ENCODE measurements at places on chromosomes 4 and X.

- no peak for DNase-seq
Measured at GRCh38 chr4:24793219-24794005, 2.0 kb upstream of the SOD3 start.

GRCh38 chrX:119402588-119402987 is 3.5 kb downstream of the SLC25A43 start:
- no peak for DNase-seq

- no peak for DNase-seq
Measured at GRCh38 chr4:25900310-25900709, 13.7 kb upstream of the SMIM20 start.

- DNase-seq, result no peak
Measured at GRCh38 chr4:5991405-5991804, 26.8 kb downstream of the C4orf50 start.

- DNase-seq, result no peak
Measured at GRCh38 chr4:177569434-177569833, 127.2 kb upstream of the AGA start.

DNA sequence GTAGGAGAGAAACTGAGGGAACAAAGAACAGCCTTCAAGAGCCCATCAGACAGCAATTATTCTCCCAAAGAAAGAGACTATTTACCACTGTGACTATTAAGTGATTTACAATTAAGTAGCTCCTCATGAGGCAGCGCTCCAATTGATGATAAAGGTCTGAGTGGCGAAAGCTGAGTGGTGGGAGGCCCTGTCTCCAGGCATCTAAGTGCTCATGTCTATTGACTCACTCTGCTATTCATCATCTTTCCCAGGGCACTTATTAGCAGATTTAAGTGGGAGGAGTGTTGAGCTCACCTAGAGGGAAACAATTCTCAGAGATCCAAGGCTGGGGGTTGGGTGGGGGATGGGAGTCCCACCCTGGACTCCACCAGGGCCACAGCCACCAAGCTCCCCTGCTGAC is 23.3 kb downstream of the AMER1 start:
- DNase-seq, result no peak

- DNase-seq, result no peak
Measured at GRCh38 chrX:19585332-19586082, 70.2 kb upstream of the MAP3K15 start.

DNA sequence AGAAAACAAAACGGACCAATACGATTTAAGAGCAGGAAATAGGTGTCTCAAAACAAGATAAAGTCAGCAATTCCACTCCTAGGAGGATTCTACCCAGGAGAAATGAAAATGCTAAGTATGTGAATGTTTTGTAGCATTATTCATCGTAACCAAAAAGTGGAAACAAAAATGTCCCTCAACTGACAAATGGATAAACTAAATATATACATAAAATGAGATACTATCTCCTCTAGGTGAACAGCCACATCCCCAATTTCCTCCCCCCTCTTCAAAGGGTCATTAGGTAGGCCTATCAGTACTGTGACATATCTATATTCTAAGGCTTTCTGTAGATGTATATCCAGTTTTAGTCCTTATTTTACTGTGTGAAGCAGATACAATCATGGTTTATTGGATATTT is 18.0 kb downstream of the DDX3X start:
- DNase-seq, result peak; percentile 52

- no peak for DNase-seq
Measured at GRCh38 chr4:48908687-48909086, 2.1 kb upstream of the OCIAD2 start.

GRCh38 chr4:30818541-30818940 is 98.4 kb downstream of the PCDH7 start:
- no peak for DNase-seq

DNA sequence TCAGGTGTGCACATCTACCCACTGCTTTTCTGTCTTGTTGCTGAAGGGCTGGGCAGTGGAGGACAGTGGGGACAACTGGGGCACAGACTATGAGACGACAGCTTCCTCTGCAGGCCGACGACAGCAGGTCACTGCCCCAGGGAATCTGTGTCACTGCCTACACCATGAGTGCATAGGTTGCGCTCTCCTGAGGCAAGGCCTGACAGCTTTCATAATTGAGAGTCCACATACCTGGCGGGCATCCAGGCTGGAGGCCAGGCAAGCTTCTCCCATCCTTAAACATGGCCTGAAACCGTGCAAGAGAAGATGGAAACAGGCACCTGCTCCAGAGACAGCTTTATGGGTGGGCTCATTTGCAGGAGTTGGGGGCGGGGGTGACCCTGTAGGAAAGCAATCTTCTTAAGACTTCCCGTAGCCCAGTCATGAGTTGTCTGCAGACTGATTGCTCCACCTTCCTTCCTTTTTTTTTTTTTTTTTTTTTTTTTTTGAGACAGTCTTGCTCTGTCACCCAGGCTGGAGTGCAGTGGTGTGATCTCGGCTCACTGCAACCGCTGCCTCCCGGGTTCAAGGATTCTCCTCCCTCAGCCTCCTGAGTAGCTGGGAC is 2.9 kb downstream of the ANOS1 start:
- no peak for DNase-seq

DNA sequence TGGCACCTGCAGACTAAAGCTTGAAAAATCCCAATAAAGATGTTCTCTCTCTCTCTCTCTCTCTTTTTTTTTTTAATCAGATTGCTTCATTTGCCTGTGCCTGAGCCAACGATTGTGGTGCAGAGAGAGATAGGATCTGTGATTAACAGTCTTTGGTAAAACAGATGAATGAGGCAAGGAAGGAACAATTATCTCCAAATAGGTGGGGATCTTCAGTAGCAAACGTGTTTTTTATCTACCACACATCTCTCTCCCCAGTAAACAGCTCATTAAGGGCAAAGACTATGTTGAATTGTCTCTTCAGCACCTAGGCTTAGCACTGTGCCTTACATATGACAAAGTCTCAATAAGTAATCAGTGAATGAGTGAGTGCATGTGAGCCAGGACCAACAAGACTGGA is 96.3 kb downstream of the SMIM20 start:
- DNase-seq, result no peak

GRCh38 chr4:151259752-151260151 is 17.2 kb upstream of the PRSS48 start:
- no peak for DNase-seq

DNA sequence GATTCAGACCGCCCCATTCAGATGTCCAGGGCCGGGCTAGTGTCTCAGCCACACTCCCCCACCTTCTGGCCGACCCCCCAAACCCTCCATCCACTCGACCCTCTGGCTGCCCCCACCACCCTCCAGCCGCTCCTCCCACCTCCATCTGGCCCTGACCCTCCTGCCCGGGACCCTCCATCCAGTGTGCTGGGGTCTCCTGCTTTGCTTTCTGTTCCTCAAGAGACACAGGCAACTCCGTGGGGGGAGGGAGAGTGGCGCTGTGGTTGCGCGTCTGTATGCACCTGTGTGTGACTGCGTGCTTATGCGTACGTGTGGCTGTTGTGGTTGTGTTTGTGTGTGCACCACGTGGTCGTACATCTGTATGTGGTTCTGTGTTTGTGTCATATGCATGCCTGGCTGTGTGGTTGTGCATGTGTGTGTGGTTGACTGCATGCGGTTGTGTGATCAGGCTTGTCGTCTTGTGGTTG is 33.3 kb downstream of the CPLX1 start:
- DNase-seq, result peak; percentile 19

DNA sequence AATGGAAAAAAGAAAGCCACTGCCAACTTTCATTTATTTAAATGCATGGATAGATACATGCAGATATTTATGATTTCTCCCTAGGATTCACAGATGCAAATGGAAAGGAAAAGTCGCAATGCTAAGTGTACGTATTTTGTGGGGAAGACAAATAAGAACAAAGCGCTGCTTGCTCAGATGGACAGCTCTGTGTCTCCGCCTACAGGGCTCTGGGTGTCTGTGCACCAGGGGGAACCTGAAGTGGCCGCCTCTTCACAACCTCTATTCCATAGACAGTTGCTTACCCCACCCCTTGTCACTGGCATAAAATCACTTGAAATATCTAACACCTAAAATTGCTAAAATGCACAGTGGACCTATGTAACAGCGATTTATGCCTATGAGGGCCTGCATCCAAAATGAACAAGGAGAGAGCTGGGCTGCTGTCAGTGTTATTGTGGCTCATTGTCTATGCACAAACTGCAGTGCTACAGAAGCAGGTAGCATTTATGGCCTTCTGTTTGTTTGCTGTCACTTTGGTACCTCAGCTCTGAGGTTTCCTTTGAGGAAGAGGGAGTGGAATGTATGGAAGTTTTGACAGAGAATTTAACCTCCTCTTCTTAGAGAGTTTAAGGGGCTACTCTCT is 58.6 kb upstream of the PAGE1 start:
- DNase-seq, result peak; percentile 45

- DNase-seq, result peak; percentile 58
Measured at GRCh38 chr4:26074712-26075430, 160.9 kb downstream of the SMIM20 start.

- DNase-seq, result no peak
Measured at GRCh38 chrX:139475432-139475831, 55.1 kb upstream of the F9 start.

- no peak for DNase-seq
Measured at GRCh38 chr4:11344916-11345315, 83.8 kb downstream of the HS3ST1 start.

- DNase-seq, result no peak
Measured at GRCh38 chrX:24575496-24575895, 71.7 kb downstream of the PCYT1B start.

DNA sequence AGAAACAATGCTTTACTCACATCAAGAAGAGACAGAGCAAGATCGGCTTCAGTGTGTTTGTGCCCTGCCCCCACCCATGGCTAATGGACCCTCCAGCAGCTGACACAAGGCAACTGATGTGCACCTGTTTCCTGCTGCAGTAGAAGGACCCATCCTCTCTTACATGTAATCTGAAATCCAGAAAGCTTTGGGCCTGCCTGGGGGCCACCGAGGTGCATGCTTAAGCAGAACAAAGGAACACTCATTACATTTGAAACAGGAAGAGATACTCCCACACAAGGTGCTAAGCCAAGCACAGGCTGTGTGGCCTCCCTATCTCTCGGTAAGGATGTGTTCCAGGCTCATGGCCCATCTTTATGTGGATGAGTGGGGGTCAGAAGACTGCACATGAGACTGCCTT is 338.0 kb downstream of the SPOCK3 start:
- no peak for DNase-seq

DNA sequence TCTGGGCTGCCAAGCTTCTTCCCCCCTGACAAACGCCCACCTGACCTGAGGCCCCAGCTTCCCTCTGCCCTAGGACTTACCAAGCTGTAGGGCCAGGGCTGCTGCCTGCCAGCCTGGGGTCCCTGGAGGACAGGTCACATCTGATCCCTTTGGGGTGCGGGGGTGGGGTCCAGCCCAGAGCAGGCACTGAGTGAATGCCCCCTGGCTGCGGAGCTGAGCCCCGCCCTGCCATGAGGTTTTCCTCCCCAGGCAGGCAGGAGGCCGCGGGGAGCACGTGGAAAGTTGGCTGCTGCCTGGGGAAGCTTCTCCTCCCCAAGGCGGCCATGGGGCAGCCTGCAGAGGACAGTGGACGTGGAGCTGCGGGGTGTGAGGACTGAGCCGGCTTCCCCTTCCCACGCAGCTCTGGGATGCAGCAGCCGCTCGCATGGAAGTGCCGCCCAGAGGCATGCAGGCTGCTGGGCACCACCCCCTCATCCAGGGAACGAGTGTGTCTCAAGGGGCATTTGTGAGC is 37.0 kb downstream of the HTRA3 start:
- no peak for DNase-seq

- DNase-seq, result peak; percentile 36
Measured at GRCh38 chrX:3651277-3651676, 62.2 kb downstream of the PRKX start.

DNA sequence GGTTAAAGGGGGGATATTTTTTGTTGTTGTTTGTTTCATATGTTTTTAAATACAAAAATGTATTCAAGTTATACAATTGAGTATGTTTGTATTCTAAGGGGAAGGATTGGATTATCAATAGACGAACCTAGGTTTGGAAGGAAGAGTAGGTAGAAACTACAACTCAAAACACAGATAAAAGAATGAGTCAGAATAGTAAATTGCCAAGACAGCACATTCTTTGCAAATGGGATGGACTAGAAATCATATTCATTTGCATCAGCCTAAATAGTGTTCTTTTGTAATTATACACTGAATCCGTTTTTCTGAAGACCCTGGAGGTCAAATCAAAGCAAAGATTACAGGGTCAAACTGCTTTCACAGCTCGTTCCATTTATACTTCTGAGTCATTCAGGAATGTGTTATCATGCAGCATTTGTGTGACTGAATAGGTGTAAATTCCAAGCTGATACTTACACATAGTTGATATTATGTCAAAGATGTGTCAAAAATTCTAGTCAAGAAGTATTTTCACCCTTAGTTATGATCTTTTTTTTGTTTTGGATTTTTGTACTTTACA is 273.3 kb upstream of the FAT4 start:
- no peak for DNase-seq

DNA sequence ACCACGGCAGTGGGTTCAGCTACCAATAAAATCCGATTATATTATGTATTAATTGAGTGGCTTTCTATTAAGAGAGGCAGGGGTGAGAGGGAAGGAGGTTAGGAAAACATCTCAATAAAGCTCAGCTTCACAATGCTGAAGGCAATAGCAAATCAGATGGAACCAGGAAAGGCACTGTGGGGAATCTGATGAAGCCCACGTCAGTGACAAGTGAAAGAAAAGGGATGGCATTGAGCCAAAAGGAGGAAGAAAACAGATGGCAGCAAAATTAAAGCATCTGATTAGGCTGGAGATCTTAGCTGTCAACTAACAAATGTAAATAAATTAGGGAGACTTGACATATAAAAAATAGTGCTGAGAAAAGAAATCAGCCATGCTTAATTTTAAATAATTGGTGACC is 180.9 kb downstream of the RASL11B start:
- no peak for DNase-seq

All from CD4-positive, alpha-beta T cell treated with Interferon alpha-2 for 1 hour (primary cell).